Kidney capillary endothelial cell (primary cell): ENCODE measurements at places on chromosomes 2 and 18.

- DNase-seq = no peak
Observed at GRCh38 chr2:181850936-181851560, 40.5 kb upstream of the ITPRID2 start.

DNA sequence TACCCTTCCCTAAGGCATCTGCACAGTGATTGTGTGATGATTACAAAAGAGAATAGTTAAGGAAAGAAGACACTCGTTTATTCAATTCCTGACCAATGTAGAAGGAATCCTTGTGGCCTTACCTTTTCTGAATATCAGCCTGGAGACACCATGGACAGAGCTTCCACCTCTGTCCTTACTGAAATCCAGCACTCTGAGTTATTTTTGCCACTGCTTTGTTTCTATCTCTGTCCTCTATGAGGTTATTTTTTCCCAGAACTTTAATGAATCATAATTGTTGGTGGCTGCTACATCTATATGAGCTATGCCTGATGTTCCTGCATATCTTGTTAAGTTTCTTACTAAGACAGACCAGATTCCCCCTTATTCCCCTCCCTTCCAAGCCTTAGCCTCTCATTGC, 275.1 kb downstream of the SETBP1 start:
- DNase-seq = no peak

DNA sequence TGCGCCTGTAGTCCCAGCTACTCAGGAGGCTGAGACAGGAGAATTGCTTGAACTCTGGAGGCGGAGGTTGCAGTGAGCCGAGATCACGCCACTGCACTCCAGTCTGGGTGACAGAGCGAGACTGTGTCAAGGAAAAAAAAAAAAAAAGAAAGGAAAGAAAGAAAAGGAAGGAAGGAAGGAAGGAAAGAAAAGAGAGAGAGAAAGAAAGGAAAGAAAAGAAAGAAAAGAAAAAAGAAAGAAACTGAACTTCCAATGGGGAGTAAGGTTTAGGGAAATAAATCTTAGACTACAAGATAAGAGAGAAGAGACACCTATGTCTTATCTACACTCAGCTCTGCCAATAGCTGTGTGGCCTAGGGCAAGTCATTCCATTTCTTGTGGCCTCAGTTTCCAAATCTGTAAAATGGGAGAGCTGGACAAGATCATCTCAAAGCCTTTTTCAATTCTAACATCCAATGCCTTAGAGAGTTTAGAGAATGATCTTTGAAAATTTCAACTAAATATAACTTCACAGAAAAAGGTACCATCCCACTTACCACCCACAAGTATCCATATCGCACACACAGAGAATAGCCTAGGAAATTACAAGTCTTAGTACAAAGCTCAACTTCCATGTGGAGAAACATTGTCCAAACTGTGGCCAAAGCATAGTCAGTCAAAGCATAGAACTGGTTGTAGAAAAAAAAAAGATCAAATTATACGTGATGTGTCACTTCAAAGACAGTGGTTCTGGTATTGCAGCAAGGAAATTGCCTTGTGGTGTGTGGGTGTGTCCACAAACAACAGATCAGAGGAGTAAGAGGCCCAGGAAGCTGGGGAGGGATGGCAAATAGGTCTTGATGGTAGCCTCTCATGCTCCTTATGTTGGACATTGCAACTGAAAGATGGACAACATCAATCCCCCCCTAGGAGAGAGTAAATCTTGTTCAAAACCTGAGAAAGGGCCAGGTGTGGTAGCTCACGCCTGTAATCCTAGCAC, 42.4 kb downstream of the SLC14A2 start:
- no peak for DNase-seq

DNA sequence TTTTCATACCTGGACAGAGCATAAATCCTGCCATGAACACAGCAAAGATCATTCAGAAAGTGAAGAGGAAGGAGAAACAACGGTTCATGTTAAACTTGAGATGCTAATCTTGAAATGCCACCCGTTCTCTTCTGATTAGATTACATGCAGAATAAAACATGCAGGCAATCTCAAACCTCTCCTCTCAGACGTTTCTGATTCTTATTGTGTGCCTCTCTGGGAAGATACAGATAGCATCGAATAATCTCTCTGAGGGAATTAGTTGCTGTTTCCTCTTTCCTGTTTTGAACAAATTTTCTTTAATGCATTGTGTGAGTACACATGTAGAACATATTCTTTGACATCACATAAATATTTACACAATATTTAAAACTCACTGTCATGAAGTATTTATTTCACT, 313.4 kb downstream of the PRKCE start:
- DNase-seq = no peak

DNA sequence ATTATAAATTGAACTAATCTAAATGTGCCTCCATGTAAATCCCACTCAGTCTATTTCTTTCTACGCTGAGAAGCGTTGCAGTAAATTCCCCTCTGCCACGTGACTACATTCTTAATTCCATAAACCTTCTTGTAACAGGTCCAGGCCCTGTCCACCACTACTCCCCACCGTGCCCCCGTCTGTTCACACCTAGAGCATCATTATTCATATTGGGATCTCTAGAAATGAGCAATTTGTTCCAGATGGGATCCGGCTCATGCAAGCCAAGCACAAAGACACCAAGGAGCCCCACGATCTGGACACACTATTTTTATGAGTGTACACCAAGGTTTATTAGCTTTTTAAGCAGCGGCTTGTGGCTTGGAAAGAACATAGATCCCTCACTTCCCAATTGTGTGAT, 38.2 kb downstream of the BOLA3 start:
- no peak for DNase-seq

GRCh38 chr2:144448389-144449027, 71.4 kb downstream of the ZEB2 start:
- DNase-seq = no peak

GRCh38 chr2:121064186-121064585, 220.8 kb downstream of the TFCP2L1 start:
- DNase-seq = no peak

- DNase-seq = no peak
Observed at GRCh38 chr2:48197618-48198017, 291.3 kb upstream of the FBXO11 start.

DNA sequence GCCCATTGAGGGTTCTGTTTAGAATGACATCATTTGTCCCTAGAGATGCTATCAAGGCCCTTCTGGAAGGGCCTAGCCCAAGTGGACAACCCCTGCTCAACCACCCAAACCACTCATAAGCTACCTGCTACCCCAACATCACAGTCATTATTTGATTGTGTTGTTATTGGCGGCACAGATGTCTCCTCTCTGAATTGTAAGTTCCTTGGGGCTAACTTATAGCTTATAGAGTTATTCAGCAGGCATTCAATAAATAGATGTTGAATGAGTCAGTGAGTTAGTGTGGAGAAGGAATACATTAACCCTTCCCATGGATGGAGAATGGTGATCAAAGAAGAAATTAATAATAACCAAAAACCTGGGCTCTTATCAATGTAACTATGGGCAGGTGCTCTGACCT, 80.0 kb downstream of the ACAA2 start:
- no peak for DNase-seq

- DNase-seq = no peak
Observed at GRCh38 chr2:11140492-11140891, 14.8 kb upstream of the SLC66A3 start.

GRCh38 chr2:151862700-151863099, 34.5 kb upstream of the ARL5A start:
- no peak for DNase-seq

GRCh38 chr2:205060269-205060668, 515.0 kb downstream of the PARD3B start:
- DNase-seq = peak; percentile 4

DNA sequence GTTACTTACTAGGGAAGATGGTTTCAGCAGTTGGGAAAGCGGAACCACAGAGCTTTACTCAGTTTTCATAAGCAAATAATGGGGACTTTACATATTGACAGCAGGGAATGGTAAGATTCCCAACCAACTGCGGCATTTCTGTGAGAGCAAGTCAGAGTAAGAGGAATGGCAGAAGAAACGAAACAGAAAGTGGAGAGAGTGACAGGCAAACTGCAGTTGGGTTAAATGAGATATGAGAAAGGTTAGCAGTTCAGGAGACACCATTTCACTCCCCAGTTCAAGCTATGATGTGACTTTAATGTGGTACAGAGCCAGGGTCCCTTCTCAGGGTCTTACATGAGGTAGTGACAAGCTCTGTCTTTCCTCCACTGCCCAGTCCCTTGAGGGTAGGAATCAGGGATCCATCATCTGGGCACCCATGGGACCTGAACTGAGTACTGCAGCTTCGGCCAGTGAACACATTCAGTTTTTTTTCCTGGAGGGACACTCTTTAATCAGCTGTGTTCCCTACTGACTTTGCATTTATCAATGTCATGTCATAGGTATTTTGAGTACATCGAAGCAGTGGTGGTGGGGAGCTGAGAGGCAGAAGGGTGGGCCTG, 33.0 kb upstream of the GREB1 start:
- no peak for DNase-seq

- DNase-seq = no peak
Observed at GRCh38 chr2:102120701-102121159, 21.8 kb upstream of the IL1R1 start.

DNA sequence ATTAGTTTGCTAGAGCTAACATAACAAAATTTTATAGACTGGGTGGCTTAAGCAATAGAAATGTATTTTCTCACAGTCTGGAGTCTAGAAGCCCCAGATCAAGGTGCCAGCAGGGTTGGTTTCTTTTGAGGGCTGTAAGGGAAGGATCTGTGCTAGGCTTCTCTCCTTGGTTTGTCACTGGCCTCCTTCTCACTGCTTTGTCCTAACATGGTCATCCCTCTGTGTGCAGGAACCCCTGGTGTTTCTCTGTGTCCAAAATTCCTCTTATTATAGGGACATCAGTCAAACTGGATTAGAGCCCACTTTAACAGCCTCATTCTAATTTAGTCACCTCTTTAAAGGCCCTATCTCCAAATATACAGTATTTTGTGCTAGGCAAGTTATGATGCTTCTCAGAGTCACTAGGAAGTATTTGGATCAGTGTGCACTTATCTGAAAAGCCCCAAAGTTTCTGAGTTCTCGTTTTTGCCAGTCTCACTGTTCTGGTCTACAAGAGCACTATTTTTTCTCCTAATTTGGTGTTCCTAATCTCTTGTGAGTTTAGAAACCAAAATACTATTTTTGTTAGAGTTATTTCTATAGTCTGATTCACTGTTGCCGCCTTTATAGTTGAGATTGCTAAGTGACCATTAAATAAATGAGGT, 29.0 kb downstream of the ZC3H6 start:
- DNase-seq = no peak

DNA sequence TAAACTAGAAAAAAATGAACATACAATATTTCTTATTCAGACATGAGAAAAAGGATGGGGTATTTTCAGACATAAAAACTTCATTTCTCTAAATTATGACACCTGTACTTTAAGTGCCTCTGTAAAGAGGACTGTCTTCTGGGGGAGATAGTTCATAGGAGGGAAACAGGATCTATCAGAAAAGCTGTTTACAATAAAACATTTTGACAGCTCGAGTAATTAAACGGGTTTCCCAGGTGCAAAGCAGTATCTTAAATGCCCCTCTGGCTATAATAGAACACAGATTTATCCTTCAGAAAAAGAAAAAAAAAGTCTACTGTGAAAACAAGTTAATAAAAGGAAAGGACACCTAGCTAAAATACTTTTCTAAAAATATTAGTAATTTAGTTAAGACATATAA, 311.4 kb upstream of the UBE2E3 start:
- no peak for DNase-seq

DNA sequence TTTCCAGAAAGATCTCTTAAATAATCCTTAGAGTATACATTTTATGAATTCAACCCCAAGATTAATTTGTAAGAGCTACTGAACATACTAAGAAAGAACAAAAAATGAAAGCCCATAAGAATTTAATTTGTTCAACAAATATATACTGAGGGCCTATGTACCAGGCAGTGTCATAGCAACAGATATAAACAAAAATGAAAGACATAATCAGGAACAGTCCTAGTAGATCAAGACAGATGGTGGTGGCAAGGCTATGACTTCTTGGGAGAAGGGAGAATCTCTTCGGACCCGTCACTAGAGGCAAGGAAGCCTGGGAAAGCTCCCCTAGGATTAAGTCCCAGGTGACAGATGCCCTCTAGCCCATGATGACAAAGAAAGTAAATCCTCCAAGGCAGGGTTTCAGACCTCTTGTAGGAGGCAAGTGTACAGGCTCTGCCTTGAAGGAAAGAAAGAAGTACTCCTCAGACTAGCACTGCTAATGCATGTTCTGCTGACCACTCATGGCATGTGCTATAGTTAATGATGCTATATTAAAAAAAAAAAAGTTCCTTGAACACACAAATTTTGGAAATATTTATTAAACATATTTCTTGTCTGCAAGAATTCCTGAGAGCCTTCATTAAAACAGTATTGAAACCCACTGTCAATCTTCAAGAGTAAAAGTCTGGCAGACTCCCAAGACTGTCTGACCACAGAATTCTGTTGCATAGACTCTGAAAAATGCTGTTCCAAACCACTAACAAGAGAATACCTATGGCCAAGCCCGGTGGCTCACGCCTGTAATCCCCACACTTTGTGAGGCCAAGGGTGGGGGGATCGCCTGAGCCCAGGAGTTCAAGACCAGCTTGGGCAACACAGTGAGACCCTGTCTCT, 31.5 kb downstream of the NOL10 start:
- no peak for DNase-seq

DNA sequence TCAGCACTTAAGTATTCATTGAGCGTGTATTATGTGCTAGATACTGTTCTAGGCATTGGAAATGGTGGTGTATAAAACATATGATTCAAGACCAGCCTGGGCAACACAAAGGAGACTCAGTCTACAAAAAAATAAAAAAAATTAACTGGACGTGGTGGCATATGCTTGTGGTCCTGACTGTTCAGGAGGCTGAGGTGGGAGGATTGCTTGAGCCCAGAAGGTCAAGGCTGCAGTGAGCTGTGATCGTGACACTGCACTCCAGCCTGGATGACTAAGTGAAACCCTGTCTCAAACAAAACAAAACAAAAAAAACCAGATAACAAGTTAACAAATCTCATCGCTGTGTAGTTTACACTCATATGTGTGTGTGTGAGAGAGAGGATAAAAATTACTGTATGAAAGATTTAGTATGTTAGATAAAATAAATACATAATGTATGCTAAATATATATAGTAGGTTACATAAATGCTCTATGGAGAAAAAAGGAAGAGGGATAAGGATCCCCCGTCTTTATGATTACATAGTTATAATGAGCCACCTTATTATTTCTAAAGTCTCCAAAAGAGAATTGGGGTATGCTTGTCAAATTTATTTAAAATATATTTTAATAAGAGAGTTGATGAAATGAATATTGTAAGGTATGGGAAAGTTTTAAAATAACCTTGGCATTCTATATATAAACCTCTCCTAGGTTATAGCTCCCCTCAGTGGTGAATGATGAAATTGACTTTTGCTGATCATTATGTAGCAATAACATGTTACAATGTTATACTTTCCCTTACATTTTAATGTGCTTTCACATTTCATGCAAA, 69.2 kb downstream of the EHBP1 start:
- peak; percentile 75 for DNase-seq

GRCh38 chr2:20796374-20796791, 26.5 kb downstream of the LDAH start:
- DNase-seq = no peak

GRCh38 chr2:9165625-9166024, 41.0 kb upstream of the ASAP2 start:
- no peak for DNase-seq

GRCh38 chr2:205139822-205140463, 542.4 kb upstream of the NRP2 start:
- DNase-seq = peak; percentile 7
